ENCODE measurements at places on chromosomes 7 and 10.
A peak's percentile ranks its signal among the peaks of the same experiment; 100 is the strongest.

GRCh38 chr7:43164757-43165156 lies 52.3 kb downstream of the HECW1 start:
- no peak for DNase-seq

GRCh38 chr7:151696721-151697514 lies 177.2 kb upstream of the RHEB start:
- DNase-seq = no peak

- DNase-seq = no peak
These were observed 173.8 kb upstream of the GHITM start for GRCh38 chr10:83965473-83965872.

DNA sequence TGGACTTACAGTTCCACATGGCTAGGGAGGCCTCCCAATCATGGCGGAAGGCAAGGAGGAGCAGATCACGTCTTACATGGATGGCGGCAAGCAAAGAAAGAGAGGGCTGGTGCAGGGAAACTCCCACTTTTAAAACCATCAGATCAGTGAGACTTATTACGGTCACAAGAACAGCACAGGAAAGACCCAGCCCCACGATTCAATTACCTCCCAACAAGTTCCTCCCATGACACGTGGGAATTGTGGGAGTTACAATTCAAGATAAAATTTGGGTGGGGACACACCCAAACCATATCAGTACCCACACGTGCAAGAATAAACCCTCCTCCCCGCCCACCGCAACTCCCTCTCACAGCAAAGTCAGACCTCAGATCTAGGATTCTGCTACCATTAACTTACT lies 4.5 kb upstream of the AIFM2 start:
- DNase-seq = no peak

GRCh38 chr7:1981878-1982230 lies 250.9 kb downstream of the MAD1L1 start:
- no peak for DNase-seq

- no peak for DNase-seq
These were observed 161.0 kb downstream of the TEX36 start for GRCh38 chr10:125521721-125522680.

GRCh38 chr10:77029777-77030717 lies 607.6 kb downstream of the KCNMA1 start:
- DNase-seq = no peak

DNA sequence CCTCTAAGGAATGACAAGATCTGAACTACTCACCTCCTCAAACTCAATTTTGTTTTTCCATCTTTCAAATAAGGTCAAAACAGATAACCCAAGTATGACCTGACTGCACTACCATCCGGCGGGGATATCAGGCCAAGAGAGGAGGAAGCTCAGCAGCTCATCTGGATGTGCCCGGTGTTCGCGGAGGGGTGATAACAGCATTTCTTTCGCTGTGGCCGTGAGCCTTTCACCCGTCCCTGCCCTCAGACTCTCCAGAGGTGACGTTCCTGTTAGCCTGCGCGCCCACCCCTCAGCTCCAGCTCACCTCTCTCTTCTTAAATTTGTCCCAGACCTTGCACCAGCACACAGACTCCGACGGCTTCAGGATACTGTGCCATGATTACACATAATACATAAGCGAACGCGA lies 526 bp downstream of the ZNF248 start:
- peak; percentile 12 for DNase-seq

GRCh38 chr10:118543714-118544400 lies 51.6 kb downstream of the PRLHR start:
- DNase-seq = peak; percentile 39

- DNase-seq = no peak
These were observed 74.8 kb downstream of the TPST1 start for GRCh38 chr7:66279912-66280311.
